ENCODE measurements at places on chromosomes 16 and 17.
A peak's percentile ranks its signal among the peaks of the same experiment; 100 is the strongest.

DNA sequence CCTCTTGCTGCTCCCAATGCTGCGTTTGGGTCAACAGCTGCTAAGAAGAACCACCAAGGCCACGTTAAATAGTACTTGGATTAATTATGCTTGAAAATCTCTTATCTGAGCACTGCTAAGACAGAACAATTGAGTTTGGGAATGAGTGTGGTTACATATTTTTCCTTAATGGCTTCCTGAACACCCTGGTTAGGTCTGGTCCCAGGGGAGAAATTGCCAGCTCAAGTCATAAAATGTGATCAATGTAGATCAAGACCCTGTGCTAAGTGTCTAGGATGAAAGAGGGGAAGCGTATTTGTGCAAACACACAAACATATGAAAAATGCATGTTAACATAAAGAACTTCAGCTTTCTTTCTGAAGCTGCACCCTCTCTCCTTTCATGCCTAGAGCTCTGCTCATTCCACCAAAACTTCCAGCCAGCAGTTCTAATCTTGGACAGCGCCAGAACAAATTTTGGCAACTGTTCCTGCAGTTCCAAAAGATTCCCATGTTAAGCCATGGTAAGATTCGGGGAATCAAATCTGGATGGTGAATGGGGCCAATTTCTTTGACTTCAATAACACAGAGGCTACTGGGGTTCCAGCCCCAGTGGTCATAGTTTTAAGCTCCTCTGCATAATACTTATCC, 72.0 kb downstream of the ZFHX3 start:
- no peak for DNase-seq

DNA sequence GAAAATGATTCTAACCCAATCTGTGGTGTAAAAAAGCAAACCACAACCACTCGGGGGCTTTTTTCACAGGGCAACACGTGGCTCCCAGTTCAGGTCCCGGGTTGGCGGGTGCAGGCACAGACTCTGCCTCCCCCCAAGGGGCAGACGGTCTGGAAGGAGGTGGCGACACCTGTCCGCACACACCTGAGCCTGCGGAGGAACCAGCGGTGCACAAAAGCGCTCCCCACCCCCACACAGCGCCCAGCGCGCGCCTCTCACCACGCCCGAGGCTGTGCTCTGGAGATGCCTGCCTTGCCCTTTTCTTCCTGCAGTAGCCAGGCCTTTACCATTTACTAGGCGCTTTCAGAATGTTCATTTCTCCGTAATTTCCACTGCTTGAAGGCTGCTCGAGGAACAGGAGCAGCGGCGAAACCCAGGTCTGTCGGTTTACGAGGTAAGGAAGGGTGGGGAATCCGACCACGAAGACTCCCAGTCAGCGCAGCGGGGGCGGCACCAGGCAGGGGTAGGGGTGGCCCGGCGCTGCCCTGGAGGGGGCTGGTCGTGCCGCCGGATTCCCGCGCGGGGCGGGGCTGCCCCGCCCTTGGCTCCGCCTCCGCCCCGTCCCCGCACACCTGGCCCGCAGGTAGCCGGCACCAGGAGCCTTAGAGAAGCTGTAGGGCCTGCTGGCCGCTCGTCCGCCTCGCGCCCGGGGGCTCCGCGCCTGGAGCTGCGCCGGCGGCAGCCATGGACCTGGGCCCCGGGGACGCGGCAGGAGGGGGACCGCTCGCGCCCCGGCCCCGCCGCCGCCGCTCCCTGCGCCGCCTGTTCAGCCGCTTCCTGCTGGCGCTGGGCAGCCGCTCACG, at the start of gene USP43:
TSS of gene USP43 (plus strand) at position 608 of the 842 bp plus-strand sequence. CDS start at position 724, 116 bp downstream.
- no peak for DNase-seq

DNA sequence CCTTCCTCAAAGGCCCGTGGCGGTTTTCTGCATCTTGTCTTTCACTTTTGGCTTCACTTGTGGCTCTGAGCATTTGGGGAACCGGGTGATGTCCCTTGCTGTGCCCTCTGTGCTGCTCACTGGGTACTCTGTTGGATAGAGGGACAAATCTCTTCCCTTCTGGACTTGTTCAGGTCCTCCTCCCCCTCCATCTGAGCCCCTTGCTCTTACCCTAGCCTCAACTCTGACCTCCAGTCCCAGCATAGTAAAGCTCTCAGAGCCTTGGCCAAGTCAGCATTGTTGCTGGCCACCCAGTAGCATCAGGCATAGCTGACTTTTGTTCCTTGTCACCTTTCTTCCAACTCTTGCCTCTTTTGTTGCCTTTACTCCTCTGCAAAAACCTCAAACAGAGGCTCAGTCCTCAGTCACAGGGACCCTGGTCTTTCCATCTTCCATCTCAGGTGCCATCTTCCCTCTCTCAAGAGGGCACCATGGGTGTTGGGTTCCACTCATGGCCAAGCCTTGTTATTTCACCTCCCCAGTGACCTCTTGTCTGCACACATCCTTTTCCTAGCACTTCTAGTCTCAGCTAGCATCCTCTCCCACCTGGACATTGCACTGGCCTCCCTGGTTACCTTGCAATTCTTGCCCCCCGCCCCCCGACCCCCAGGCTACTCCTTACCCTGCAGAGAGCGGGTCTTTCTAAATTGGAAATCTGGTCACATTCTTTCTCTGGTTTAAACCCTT, 393 bp upstream of the PSMB10 start:
- no peak for DNase-seq

- no peak for DNase-seq
These were observed 2.6 kb upstream of the MBTPS1 start for GRCh38 chr16:84119368-84119767.

DNA sequence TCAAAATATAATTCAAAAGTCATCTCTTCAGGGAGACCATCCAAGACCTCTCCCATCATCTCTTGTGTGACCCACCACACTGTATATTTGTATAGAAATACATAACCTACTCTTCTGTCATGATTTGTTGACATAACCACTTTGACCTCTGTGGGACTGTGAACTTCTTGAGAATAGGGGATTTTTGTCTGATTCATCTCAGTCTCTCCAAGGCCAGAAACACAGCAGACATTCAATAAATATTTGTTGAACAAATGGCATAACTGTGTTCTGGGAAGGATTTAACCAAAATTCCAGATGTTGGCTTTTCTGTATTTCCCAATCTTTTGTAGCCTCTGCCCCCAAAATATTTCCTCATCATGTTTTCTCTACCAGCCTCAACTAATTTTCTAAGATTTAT, 169.7 kb downstream of the CDH11 start:
- DNase-seq: peak; percentile 70

DNA sequence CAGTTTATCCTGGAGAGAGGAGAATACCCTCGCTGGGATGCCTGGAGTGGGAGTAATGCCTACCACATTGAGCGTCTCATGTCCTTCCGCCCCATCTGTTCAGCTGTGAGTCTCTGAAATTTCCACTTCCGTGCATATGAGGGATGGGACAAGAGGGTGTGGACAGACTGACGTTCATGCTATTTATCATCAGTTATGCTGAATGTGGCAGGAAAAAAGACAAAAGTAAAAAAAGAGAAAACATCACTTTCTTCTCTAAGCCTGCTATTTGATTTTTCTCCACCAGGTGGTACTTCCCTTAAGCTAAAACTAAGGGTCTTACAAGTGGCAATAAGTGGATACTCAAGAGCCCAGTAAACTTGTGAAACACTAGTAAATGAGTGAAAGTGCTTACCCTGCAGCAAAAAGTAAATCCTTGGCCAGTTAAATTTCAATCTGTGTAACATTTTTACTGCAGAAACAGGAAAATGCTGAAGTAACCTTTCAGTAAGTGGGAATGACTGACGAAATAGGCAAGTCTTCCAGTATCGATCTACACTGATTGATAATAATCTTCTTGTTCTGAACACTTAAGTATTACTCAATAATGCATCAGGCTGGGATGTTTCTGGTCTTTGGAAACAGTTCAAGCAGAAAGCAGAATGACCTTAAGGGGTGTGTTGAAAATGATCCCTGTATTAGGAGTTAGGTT, 5.6 kb downstream of the CRYBA1 start:
- no peak for DNase-seq

DNA sequence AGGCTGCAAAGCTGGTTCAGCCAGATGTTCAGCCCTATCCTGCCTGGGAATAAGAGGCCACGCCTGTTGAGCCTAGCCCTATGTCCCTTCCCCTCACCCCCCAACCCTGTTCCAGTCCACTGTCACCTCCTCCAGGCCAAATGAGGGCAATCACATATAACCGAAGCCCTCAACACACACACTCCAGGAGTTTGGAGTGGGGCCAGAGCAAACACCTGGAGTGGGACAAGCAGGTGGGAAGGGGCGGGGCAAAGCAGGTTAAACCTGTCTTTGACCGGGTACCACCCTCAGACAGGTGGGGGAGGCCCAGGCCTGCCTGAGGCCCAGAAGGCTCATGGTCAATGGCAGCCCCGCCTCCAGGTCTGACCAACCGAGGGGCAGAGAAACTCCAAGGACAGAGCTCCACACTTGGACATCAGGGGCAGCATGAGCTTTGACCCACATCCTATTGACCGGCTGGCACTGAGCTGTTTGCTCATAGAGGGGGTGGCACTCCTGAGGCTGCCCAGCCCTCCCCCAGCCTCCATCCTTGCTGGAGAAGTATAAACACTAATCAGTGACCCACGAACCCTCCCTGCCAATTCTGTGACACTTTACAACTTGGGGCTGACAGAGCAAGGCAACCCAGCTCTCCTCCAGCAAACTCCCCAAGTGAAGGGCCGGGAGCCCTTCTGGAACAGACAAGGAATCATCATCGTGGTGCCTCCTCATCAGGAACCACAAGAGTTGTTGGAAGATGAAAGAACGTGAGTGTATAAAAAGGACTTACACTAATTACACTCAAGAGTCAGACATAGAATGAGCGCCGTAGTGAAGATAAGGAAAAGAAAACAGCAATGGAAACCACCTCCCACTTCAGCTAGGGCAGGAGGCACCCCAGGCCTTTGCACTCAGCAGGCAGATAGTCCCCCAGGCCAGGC, 1.5 kb downstream of the ESRP2 start:
- no peak for DNase-seq

DNA sequence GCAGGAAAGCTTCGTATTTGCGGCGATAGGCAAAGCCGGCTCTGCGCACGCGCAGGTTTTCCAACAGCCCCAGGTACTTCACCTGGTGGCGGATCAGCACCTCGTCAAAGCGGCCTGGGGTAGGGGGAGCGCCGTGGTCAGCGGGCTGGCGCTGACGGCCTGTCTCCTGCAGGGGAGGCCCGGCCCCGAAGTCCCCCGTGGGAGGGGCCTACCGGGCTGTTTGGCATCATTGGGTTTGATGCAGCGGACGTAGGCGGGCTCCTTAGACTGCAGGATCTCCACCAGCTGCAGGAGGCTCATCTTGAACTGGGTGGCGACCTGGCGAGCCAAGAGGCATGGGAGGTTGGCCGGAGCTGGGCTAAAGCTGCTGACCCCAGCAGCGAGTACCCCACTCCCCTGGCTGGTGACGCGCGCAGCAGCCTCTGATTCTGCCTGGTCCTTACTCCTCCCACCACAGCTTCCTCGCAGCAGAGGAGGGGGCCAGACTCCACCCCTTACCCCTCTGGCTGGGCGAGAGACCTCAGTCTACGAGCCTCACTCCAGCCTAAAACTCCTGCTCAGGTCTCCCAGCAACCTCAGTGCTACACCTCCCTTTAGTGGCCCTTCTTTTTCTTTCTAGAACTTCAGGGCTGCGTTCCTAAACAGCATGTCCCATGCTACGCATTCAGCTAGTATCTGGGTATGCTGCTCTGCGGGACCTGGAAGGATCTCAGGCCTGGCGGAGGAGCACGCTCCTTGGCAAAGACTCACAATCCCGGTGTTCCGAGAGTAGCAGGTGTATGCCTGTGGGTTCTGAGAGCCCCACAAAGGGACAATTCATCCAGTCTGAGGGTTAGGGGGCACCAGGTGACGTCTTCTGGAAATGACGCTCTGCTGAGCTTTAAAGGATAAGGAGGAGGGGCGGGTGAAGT, 16.1 kb upstream of the CRK start:
- DNase-seq: no peak

- DNase-seq: no peak
These were observed 16.3 kb downstream of the SCN4A start for GRCh38 chr17:63956296-63956920.

DNA sequence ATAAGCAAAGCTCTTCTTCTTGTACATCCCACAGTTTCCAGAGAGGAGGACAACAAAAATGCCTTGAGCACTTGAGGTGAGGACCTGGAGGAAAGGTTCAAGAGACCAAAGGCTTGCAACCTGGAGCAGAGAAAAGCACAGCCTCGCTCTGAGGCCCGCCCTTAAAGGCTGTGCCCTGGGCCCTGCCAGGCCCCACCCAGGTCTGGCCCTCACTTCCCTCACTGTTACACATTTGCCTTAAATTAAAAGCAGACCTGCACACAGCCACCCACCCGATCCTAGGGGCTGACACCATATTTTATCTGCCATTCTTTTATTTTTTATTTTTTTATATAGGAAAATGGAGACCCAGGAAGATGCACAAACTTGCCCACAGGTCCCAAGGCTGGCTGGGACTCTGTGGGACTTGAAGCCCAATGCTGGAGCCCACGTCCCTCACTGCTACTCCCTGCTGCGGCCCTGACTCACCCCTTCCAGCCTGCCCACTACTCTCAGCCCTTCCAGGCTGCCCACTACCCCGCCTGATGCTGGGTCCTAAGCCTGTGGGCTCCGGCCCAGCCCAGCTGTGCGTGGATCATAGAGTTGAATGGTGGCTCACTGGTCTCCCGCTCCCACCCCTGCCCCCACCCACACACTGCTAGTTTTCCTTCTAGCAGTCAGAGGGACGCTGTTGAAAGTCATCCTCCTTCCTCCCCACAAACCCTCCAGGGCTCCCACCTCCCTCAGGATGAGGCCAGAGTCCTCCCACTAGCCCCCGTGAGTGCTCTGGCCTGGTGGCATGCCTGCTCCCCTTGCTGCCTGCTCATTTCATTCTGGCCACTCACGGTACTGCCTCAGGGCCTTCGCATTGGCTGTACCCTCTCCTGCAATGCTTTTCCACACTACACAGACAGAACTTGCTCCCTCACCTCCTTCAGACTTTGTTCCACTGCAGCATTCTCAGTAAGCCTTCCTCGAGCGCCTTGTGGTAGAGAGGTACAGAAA, 77.6 kb upstream of the MED9 start:
- no peak for DNase-seq

- DNase-seq: no peak
These were observed 50.5 kb upstream of the GRIN2A start for GRCh38 chr16:10232757-10233156.

DNA sequence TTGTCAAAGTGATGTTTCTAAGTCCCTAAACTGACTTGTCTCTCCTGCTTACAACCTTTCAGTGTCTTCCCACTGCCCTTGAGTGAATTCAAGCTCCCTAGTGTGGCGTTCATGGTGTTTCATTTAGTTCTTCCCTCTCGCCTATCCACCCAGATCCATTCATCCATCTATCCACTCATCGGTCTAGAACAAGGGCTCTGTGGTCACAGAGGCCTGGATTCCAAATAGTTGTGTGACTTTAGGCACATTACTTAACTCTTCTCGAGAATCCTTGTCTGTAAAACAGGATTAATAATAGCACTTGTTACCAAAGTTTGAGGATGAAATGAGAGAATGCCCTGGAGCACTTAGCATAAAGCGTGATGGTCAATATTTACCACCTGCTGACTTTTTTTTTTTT, 870 bp upstream of the TAC4 start:
- DNase-seq: no peak

Data from AG09309 (cell line).